NCI-H1048 (cell line): ENCODE measurements at places on chromosomes 6 and 20.

DNA sequence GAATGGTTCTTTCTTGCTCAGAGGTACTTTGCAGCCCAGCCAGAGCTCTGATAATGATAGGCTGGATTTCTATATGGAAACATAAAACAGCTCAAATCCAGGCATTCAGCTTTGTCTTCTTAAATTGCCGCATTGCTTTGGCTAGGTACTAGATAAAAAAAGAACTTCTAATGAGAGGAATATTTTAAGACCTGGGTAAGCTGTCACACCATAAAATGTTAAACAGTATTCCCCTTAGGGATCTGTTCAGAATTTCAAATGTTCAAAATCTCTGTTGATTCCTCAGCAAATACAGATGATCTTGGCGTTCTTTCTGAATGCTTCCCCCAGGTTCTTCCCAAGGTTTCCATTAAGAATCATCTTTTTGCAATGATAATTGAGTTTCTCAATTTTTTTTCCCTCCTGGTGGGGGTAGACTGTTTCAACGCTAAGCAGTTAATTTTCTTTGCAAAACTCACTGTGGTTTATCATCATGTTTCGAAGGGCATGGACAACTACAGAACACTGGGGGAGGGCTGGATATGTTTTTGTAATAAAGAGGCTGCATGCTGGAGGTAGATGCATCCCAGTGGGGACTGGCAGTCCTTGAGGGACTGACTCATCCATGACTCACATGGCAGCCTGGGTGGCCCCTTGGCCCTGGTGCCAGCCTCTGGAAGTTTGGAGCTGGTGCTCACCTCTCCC lies 31.0 kb downstream of the TIAM2 start:
- DNase-seq: no peak

DNA sequence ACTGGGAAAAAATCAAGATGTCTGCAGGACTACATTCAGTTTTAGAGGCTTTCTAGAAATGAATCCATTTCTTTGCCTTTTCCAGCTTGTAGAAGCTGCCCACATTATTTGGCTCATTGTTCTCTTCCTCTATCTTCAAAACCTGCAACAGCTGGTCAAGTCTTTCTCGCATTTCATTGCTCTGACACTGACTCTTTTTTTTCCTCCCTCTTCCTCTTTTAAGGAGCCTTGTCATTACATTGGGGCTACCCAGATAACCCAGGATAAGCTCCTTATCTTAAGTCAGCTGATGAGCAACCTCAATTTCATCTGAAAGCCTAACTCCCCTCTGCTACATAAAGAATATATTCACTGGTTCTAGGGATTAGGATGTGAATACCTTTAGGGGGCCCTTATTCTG lies 53.2 kb upstream of the CEP162 start:
- DNase-seq: no peak

- no peak for DNase-seq
Observed at GRCh38 chr6:159249128-159249527, 79.9 kb downstream of the FNDC1 start.

- no peak for DNase-seq
Observed at GRCh38 chr6:2633736-2634135, 117.0 kb downstream of the MYLK4 start.

DNA sequence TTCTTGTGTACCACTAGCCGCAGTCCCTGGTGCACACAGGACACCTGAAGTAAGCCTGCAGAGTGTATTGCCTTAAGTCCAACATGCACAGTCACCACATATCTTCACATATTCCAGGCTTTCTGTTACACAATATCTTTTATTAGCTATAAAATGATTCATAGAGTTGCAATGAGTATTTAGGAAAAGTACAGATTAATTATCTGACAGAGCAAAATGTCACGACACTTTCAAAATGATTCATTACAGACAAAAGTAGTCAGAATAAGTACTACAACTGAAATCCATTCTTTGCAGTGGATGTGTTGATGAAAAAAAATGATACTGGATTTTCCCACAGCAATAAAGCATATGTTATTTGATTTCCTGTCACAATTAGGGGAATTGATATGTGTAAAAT lies 199.5 kb upstream of the ASCC3 start:
- DNase-seq: no peak

GRCh38 chr6:137723273-137724017 lies 143.6 kb upstream of the TNFAIP3 start:
- DNase-seq: no peak

DNA sequence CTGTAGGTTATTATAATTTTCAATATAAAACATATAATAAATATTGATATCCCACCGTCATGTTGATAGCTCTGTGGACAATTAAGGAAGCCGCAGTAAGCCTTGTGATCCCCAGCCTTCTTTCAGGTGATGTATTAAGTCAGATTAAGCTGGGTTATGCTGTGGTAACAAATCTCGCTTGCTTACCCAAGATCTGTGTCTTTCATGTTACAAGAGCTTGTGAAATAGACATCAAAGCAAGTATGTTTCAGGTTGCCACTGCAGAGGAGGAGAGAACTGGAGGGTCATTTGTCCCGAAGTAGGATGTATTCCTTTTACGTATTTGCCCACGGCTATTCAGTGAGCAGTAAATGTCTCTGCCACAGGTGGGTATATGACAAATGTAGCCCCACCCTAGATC lies 17.8 kb upstream of the BCKDHB start:
- DNase-seq: no peak

DNA sequence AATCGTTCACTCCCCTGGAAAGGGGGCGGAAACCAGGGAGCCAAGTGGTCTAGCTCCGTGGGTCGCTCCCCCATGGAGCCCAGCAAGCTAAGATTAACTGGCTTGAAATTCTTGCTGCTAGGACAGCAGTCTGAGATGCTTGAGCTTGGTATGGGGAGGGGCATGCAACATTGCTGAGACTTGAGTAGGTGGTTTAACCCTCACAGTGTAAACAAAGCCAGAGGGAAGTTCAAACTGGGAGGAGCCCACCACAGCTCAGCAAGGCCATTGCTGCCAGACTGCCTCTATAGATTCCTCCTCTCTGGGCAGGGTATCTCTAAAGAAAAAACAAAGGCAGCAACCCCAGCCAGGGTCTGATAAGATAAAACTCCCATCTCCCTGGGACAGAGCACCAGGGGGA lies 43.2 kb downstream of the COL21A1 start:
- no peak for DNase-seq

DNA sequence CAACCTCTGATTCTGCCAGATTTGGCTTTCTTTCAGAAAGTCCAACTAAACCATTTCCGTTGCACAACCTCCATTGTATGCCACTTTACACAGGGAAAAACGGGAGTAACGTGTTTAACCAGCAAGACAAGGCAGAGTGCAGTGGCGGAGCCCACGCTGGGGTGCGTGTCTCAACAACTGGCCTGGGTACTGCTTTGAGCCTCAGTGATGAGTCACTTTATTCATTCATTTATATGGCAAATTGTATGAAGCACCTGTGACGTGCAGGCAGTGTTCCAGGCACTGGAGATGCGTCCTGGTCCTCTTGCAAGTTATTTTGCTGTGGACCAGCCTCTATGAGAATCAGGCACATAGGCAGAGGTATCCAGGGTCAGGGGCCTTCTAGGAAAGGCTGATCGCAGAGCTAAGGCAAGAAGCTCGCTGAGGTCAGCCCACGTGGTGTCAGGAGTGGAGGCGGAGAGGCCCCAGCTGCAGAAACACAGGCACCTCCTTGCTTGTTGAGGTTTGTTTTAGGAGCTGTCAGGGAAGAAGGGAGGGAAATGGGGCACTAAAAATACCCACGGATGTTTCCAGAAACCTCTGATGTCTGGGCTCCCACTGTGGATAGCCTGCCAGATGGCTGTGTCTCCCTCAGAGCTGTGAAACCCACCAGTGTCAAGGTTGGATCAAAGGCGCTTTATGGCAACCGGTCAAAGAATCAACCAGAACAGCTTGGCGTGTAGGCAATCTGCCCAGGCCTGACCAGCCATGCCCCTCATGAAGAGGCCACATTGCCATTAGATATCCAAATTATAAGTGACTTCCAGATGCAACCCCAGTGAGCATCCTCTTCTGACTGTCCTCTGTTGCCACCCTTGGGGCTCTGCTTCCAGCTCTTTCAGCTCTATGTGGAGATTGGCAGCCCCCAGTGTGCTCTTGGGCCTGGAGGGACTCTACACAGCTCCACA lies 157.2 kb downstream of the CD83 start:
- DNase-seq: no peak

GRCh38 chr20:53917145-53918019 lies 153.0 kb downstream of the BCAS1 start:
- DNase-seq: no peak

GRCh38 chr6:43090559-43090956 lies 14.4 kb downstream of the PTK7 start:
- DNase-seq: no peak

DNA sequence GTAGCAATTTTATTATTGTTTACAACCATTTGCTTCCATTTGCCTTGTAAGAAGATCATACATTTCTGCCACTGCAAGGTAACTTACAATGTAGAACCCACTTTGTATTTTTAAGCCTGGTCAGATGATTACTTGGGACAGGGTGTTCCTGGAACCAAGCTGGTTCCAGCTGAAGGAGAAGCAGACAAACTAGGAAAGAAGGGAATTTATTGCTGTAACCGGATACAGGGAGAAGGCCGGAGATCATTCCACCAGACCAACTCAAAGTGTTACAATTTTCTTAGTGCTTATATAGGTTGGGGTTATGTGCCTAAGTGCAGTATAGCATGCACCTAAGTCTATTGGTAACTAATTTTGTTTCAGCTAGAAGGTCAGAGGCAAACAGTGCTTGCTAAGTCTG lies 104.4 kb downstream of the MANEA start:
- DNase-seq: no peak

GRCh38 chr6:24644377-24644776 lies 1.6 kb downstream of the KIAA0319 start:
- no peak for DNase-seq

- DNase-seq: no peak
Observed at GRCh38 chr6:37850260-37850659, 30.7 kb downstream of the ZFAND3 start.

GRCh38 chr20:54061101-54061881 lies 9.1 kb downstream of the BCAS1 start:
- no peak for DNase-seq
